ENCODE measurements at places on chromosomes 11 and 22.

DNA sequence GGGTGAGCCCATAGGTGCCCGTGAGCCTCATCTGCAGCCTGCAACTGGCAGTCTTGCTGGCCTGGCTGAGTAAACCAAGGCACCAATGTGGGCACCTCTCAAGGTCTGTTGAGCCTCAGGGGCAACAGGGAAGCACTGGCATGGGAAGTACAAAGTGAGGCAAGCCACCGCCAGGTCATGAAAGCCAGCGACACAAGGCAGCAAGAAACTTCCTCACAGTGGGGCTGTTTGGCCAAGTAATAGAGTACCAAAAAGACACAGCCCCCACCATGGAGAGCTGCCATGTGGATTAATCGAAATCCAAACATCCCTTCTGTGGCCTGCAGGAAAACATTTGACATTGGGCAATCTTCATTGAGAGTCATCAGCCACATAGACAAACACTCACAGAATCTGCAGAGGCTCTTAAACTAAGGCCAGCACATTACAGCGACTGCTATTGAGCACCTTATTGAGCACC lies 43.6 kb upstream of the FIBIN start:
- no peak for DNase-seq

DNA sequence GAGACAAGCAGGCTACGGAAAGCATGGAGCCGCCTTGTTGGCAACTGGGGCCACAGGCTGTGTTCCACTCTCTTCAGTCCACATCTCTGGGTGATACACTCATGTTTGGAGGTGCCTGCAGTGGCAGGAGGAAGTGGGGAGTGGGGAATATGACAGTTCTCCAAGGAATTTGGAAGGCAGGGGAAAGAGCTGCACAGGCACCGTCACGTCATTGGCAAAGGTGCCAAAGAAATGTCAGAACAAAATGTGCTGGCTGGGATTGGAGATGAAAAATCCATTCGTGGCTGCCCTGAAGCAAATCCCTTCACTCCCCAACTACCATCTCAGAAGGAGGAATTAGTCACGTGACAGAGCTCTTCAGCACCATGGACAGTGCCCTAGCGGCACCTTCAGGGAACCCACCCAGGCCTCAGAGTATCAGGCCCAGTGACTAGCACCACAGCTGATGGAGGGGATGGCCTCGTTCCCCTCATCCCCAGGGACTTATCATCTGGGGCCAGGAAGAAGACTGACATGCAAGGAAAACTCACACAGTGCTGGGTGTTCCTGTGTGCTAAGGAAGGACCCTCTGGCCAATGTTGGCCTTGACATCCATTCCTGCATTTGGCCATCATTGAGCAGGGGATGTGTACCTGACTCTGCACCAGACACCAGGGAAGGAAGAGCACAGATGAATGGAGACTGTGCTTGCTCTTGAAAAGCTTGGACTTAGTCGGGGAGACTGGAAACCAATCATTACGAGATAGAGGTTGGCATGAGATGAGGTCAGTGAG lies 48.5 kb upstream of the PRDM11 start:
- no peak for DNase-seq

DNA sequence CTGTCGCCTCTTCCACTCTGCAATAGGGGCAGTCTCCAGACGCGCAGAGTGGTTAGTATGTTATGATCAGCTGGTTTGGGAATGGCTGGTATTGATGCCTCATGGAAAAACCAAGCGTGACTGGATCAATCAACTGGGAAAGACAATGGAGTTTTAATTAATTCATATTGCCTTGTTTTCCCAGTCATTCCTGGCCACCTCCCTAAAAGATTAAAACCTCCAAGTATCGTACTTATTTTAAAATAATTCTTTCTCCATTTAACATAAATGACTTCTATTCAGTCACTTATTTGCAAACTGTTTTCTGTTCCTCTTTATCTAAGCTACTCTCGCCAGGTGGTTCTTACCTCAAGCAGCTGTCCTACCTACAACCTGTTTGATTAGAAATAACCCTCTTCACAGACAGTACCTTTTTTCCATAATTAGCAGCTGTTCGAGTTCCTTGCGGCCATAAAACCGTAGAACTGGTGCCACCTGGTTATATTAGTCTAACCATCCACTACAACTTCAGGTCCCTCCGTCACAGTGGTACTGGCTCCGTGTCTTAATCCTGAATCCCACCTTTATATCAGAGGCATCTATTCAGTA lies 898 bp downstream of the ZNF215 start:
- no peak for DNase-seq

GRCh38 chr11:2219318-2220017 lies 47.9 kb upstream of the TH start:
- no peak for DNase-seq

DNA sequence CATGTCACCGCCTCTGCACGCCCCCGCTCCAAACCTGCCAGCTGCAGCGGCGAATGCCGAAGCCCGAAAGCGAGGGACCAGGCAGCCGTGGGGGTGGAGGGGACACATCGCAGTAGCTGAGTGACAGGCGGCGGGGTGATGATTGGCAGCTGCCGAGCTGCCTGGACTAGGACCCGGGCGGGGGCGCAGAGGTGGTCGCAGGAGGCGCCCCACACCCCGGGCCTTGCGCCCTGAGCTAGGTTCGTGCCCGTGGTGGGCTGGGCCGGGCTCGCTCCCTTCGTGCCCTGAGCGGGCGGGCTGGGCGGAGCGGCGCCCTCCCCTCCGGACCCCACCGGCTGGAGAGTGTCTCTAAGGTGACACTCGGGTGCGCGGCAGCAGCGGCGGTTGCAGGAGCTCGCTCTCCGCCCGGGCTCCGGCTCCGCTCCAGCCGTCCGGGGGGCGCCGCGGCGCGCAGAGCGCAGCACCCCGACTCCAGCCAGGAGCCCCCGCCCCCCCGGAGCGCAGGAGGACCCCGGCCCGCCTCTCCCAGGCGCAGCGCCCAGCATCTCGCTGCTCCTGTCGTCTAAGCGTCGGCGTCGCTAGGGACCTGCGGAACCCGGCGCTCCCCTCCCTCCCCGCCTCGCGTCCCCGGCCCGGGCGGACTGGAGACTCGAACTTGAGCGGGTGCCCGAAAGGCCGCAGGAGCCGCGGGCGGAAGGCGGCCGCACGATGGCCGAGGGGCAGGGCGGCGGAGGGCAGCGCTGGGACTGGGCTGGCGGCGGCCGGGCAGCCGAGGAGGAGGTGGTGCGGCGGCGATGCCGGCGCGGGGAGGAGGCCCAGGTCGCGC lies 14.5 kb upstream of the DGKZ start:
- DNase-seq: no peak

GRCh38 chr22:36571991-36572390 lies 43.0 kb upstream of the EIF3D start:
- DNase-seq: no peak

GRCh38 chr11:105328061-105328460 lies 188.5 kb upstream of the CARD18 start:
- DNase-seq: no peak

GRCh38 chr22:17537155-17537554 lies 26.1 kb upstream of the SLC25A18 start:
- no peak for DNase-seq

- no peak for DNase-seq
Observed at GRCh38 chr11:15859411-15859810, 496.9 kb downstream of the SOX6 start.

DNA sequence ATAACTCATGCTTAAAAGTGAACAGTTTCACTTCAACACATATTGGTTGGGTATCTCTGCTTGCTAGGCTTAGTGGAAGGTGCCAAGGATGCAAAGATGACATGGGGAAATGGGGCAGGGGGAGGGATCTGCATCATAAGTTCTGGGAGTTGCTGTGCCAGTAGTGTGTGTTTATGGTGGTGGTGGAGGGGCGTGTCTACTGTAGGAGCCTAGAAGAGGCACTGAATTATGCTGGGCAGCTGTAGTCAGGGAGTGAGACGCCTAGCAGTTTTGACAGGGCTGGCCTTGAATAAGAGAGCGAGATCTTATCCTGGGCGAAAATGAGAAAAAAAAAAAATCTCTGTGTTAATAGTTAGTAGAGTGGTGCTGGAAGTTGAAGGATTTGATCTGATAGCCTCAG lies 3.0 kb downstream of the ELMOD1 start:
- no peak for DNase-seq

DNA sequence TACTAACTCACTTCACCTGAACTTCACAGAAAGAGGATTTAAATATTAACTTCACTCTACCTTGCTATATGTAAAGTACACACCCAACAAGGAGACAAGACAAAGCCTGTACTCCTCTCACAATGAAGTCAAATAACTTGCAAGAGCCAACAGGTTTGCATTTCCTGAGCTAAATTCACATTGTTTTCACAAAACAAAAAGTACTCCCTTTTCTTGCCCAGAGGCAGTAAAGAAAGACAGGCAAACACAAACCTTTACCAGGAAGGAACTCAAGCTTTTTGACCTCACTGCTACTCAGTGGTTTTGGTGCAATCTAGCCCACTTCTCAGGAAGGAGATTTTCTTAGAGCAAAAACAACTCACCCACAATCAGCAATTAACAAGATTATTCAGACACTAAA lies 15.7 kb downstream of the USP28 start:
- no peak for DNase-seq

DNA sequence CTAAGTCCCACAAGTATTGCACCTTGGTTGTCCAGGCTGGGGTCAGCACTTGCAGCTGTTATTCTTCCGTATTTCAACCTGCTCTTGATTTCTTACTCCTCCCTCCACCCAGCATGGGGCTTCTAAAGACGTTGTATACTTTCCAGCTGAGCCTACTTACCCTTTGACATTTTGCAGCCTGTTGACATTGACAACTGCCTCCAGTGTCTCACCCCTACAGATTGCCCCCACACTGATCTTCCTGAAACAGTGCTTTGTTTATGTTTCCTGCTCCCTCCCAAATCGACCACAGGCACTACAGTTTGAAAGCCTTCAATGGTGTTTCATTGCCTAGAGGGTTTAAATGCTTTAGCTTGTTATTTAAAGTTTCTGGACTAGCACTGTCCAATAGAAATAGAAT lies 56.6 kb downstream of the FAM83F start:
- DNase-seq: no peak
